ENCODE measurements at places on chromosomes 16 and 17. TPM values are rescaled to one million over a fixed set of nuclear protein-coding genes. Genes with fewer than 3 reads are reported as not detected.

TP53TG3F gene
- total RNA-seq: not detected

ZNF830 gene
- 22.8 TPM for total RNA-seq

GPRC5C gene
- total RNA-seq: 64.3 TPM

AGRP gene
- not detected for total RNA-seq

ABI3 gene
- total RNA-seq: 0.31 TPM

DNA sequence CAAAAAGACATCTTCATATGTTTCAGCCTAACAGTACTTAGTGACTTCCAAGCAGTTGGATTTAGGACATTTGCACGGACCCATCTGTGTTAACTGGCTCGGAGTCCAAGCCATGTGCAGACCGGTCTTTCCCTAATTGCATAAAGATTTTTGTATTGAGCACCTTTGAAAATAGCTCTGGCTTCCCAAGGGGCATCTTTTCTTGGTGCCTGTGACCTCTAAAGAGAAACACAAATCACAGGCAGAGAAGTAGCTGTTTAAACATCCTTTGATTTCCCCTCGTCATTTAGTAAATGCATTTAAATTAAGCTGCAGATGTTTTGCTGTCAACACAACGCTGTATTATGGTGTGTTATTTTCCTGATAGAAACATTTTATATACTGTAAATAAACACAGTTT is 288.2 kb upstream of the SALL1 start:
- no peak overlapping the region for H3K4me3 ChIP-seq
- no peak overlapping the region for H3K27ac ChIP-seq
- H3K27me3 ChIP-seq: peaks cover 55% of the 10 kb centered on the region
- peaks cover 24% of the 10 kb centered on the region for H3K4me1 ChIP-seq
- H3K36me3 ChIP-seq: no peaks in the 10 kb centered on the region

Measured in type B pancreatic cell (in vitro differentiated cells).